ENCODE measurements at places on chromosomes 5 and 9.
A peak's percentile ranks its signal among the peaks of the same experiment; 100 is the strongest.

- DNase-seq, result no peak
Measured at GRCh38 chr5:127519527-127519926, 2.1 kb downstream of the PRRC1 start.

- DNase-seq, result peak; percentile 45
Measured at GRCh38 chr9:21813575-21814473, 11.4 kb downstream of the MTAP start.

DNA sequence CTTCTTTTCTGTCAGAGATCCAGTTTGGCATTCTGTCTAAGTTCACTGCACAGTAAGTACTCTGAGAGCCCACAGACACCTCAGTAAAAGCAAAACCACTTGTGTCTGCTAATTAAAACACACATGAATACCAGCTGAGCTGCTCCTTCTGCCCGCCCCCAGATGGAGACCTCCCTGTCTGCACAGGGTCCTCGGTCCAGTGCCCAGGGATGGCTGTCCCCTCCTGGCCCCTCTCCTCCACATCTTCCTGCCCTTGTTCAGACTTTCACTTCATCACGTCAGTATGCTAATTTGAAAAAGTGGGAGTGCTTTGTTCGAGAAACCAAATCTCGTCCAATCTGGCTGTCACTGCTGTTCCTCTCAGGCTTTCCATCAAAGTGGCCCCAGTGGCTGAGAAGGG, 43.5 kb downstream of the LIX1 start:
- peak; percentile 13 for DNase-seq

DNA sequence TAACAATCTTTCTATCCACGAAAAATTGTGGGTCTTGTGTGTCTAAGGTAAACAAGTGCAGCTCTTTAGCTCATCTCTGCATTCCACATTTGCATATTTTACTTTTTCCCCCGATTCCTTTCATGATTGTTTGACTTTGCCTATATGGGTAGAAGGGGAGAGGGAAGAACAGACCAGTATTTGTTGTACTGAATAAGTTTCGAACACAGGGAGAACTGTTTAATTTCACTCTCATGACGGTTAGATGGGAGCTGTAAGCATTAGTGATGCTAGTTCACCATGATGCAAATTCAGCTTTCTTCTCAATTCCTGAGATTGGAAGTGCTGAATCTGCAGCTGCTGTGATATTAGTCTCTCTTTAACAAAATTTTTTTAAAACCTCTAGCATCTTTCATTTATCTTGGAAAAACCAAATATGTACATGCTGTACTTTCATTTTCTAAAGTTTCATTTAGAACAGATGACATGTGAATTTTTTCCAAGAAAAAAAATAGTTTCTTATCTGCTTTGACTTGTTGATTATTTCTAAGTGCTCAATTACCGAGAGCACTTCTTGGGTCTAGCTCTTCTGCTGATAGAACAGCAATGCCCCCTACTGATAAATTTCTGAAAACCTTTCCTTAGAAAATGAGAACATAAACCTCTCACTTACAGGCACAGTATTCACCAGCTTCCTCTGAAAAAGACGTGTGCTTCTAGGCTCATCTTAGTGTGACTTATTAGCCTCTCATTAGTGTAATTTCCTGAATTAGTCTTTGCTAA, 149.5 kb downstream of the BAAT start:
- DNase-seq, result no peak

GRCh38 chr5:124962735-124963134, 216.3 kb upstream of the ZNF608 start:
- DNase-seq, result peak; percentile 11

Measured in nephron progenitor cell (in vitro differentiated cells).